CD4-positive, alpha-beta T cell treated with Interleukin-4 for 4 hours (primary cell): ENCODE measurements at places on chromosomes 12 and 14.

GRCh38 chr14:85528080-85528896 lies 1.7 kb upstream of the FLRT2 start:
- no peak for DNase-seq

DNA sequence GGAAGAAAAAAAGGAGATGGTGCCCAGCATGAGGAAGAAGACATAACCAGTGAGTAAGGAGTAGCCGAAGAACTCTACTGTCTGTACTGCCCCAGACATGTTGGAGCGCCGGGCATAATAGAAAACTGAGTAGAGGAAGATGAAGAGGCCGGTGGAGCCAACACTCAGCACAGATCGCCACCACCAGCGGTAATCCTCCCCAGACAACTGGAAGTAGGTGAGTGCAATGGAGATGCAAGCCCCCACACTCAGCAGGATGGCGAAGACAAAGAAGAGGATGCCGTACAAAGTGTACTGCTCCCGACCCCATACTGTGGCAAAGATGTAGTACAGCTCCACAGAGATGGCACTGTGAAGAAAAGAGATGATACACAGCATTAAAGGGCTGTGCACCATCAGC lies 844 bp upstream of the IPO4 start:
- no peak for DNase-seq

GRCh38 chr12:114623737-114624136 lies 60.2 kb downstream of the TBX3 start:
- DNase-seq = no peak

DNA sequence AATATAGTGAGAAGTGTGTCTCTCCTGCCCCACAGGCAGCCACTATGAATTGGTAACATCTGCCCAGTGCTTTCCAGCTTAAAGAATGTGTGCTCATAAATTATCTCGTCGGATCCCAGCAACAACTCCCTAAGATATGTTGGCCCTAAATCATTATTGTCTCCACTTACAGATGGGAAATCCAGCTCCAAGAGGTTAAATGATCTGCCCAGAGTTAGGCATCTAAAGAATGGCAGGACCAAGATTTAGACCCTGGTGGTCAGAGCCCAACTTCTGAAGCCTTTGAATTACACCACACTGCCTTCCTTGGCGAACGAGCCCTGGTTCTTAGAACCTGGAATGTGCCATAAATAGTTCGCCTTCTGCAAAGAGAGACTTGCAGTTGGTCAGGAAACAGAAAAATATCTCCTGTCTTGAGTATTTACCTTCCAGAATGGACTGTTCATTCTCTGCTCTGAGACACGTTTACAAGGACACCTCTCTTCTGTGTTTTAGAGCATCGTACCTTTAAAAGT lies 20.1 kb upstream of the PLEK2 start:
- DNase-seq = no peak

- no peak for DNase-seq
Observed at GRCh38 chr14:54177641-54178621, 218.9 kb upstream of the CDKN3 start.

- no peak for DNase-seq
Observed at GRCh38 chr12:63294327-63294632, 143.3 kb upstream of the AVPR1A start.

- DNase-seq = peak; percentile 71
Observed at GRCh38 chr12:89542912-89543592, 17.2 kb upstream of the POC1B start.

DNA sequence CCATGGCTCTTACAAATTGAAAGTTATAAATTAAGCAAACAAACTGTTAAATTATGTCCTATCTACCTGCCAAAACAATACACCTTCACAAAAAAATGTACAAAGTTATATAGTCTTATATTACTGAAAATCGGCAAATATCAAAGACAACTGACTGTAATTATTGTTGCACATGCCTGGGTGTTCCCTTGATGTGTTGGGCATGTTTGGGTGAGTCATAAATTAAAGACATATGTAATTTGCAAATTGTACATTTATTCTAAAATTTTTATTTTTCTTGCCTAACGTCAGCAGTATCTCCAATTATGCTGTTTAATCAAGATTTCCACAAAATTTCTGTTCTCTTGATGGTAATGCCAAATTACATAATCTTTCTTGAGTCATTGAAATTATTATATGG lies 22.0 kb upstream of the SEL1L start:
- no peak for DNase-seq

DNA sequence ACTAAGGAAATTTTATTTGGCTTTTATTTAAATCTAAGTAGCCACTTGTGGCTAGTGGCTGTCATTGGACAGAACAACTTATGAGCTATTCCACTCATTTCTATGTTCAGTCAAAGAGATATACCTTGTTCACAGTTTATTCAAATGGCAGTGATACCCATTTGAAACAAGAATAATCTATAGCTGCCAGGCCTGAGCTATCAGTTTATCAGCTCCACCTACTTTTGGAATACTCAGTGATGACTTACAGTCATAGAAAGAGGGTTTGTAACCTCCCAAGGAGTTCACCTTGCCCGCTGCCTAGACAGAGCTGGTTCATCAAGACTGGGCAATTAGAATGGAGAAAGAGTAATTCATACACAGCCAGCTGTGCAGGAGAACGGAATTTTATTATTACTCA lies 4.5 kb upstream of the ABHD4 start:
- no peak for DNase-seq

GRCh38 chr14:59691266-59691665 lies 114.7 kb upstream of the CCDC175 start:
- DNase-seq = no peak

- peak; percentile 23 for DNase-seq
Observed at GRCh38 chr14:34300882-34301734, 160.9 kb downstream of the SPTSSA start.

GRCh38 chr12:1579651-1580435 lies 14.5 kb downstream of the FBXL14 start:
- DNase-seq = no peak

DNA sequence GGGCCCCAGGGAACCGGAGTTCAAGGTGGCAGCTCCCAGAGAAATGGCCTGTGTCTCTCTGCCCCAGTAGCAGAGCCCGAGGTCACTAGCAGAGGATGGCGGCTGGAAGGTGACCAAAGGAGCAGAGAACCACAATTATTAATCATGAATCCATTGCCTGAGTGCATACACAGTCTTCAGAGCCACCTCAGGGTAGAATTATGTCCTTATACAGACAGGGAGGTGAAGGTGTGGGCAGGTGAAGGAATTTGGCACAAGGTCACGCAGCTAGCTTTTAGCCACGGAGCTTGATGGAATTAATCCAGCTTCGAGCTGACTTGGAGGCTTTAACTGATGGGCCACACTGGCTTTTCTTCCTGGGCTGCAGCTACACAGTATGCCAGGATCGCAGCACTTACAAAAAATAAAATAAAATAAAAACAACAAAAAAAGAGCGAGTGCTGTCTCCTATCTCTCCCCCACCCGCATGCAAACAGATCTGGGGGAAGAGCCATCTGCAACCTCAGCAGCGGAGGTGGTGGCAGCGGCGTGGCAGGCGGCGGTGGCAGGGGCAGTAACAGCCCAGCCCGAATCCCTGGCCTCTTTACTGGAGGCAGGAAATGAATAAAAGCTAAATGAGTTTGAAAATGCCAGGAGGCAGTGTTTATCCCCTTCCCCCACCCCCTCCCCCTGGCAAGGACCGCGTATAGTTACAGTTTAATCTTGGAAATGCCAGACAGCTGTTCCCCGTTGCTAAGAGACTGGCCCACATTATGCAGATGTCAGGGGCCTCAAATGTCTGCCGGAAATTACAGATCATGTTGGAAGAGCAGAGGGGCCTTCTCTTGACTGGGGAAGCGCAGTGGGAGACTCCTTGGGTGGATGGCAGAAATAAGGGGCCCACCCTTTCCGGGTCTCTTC lies 93.5 kb downstream of the LRRC74A start:
- DNase-seq = peak; percentile 44

- DNase-seq = no peak
Observed at GRCh38 chr12:29244159-29244765, 95.2 kb downstream of the FAR2 start.

- no peak for DNase-seq
Observed at GRCh38 chr12:122096591-122097149, 18.1 kb downstream of the MLXIP start.

- DNase-seq = no peak
Observed at GRCh38 chr14:87629788-87630187, 363.2 kb downstream of the GALC start.

DNA sequence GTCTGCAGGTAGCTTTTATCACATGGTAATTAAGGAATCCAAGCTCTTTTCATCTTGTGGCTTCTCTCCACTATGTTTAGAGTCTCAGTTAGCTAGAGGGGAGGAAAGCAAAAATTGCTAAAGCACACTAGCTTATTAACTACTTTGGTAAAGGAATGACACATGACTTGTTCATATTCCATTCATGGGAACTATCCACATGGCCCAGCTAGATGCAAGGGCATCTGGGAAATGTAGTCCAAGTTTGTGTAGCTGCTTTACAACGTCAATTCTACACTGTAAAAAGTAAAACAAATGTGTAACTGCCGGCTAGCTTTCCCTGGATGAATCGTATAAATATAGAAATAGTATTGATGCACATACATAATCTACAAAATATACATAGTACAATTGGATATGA lies 244.5 kb upstream of the LRFN5 start:
- no peak for DNase-seq

- no peak for DNase-seq
Observed at GRCh38 chr12:111757361-111758119, 9.2 kb upstream of the ALDH2 start.

GRCh38 chr14:80586131-80586530 lies 355.4 kb downstream of the CEP128 start:
- DNase-seq = no peak

- DNase-seq = no peak
Observed at GRCh38 chr12:65540140-65540539, 261.7 kb downstream of the MSRB3 start.

GRCh38 chr12:47894652-47895051 lies 10.1 kb downstream of the VDR start:
- DNase-seq = no peak

- DNase-seq = peak; percentile 97
Observed at GRCh38 chr12:108633534-108634248, at the start of gene SELPLG. Gene SELPLG (minus strand): TSS chr12:108633894. CDS start chr12:108624307, 9,587 bp downstream.

- no peak for DNase-seq
Observed at GRCh38 chr12:19388131-19388549, 51.2 kb upstream of the AEBP2 start.

- no peak for DNase-seq
Observed at GRCh38 chr12:559906-560455, 100.2 kb downstream of the B4GALNT3 start.

- DNase-seq = no peak
Observed at GRCh38 chr14:64089920-64090319, 204.3 kb downstream of the ESR2 start.

GRCh38 chr12:95118138-95118787 lies 44.8 kb upstream of the NR2C1 start:
- no peak for DNase-seq

DNA sequence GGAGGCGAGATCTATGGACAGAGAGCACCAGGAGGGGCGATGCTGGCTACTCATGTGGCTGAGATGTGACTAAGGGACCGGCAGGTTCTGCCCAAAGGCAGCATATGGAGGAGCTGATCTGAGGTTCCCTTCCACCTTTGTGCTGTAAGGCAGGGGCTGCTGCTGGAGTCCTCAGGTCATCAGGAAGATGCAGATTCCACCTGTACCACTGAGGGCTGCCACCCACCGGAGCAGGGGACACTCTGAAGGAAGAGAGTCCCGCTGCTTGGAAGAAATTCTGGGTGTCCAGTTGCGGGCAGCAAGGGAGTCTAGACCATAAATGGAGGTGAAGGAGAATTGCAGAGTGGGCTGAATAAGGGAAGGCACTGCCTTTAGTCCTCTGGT lies 55.3 kb downstream of the PLEKHG3 start:
- DNase-seq = no peak

DNA sequence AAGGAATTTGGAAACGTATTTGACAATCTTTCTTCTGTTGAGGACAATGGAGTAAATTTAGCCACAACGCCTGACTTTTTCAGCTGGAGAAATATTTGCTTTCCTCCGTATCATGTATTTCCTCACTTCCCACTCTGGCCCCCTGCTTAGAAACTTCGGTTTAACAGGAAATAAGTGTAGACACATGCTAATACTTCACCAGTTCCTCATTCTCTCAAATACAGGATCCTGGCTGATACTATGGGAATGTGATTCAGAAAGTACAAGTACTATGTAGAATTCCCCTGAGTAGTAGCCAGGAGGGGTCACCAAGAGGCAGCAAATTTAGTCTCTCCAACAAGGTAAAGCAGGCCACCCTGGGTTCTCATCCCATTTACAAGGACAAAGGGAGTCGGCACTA lies 58.0 kb downstream of the FAR2 start:
- peak; percentile 6 for DNase-seq

DNA sequence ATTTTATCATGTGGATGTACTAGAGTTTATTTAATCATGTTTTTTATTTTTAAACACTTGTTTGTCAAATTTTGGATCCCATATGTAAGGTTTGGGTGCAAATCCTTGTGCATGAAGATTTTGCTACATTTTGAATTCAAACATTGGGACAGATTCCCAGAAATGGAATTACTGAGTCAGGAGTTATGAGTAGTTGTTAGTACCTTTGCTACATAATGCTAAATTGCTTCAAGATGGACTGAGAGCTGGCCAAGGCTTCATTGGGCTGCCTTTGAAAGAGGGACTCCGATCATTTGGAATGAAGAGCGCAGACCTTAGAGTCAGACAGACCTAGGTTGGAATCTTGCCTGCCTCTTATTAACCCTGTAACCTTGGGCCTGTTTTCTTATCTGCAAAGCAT lies 154.9 kb upstream of the PWP1 start:
- no peak for DNase-seq

- peak; percentile 50 for DNase-seq
Observed at GRCh38 chr12:128794661-128795529, 28.9 kb downstream of the SLC15A4 start.

- no peak for DNase-seq
Observed at GRCh38 chr12:13152281-13152680, 44.2 kb upstream of the EMP1 start.

DNA sequence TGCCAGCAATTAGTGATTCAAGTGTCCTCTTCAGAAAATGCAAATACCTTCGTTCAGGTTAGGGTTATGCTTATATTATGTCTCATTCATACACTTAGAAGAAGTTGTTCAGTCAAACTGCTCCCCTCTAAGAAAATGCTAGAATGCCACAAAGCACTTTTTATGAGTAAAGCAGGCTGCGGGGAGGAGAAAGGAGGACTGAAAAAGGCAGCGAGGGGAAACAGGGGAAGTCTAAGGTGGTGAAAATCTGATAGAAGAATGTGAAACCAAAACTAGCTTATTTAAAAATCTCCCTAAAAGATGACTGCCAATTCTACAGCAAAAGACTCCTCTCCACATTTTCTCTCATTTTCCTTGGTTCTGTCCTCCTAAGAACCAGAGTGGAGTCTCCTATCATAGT lies 70.1 kb downstream of the PRKD1 start:
- no peak for DNase-seq

DNA sequence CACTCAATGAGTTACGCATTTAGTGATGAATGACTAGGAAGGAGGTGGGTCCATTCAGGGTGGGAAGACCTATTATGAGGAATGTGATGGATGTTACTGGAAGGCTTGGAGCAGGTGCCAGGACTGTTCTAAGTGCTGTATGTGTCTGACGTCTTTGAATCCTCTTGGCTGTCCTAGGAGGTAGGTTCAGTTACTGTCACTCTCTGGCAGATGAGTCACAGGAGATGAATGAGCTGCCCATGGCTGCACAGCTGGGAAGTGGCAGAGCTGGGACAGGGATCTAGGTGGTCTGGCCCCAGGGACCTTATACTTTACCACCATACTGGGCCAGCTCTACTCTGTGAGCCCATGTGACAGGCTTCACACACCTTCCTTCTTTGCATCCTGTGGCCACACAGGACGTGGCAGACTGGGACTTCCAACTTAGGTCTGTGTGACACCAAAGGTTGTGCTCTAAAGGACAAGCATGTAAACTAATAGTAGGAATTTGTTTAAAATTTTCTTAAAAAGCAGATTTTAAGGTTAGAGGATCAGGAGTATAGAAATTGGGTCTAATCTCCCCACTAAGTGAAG lies 24.0 kb downstream of the TCTN1 start:
- DNase-seq = no peak
